GM03348 (cell line): ENCODE measurements at places on chromosomes 11 and 22.

- no peak for DNase-seq
Measured at GRCh38 chr11:64762674-64763525, 3.1 kb upstream of the PYGM start.

DNA sequence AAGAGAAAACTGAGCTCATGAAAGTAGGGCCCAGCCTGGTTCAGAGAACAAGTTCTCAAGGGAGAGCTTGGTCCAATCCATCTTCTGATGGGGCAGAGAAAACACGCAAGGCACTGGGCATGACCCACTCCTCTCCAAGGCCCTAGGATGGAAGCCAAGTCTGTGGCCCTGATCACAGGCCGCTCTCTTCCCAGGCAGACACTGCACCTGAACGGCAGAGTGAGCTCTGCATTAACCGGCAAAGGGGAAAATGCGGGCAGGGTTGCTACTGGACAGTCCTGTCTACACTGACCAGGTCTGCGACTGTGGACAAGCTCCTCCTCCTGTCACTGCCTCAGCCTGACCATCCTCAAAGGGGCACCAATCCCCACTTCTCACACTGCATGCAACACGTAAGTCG, 49.3 kb downstream of the SGSM3 start:
- no peak for DNase-seq

- no peak for DNase-seq
Measured at GRCh38 chr22:36900225-36900624, 13.2 kb upstream of the CSF2RB start.

GRCh38 chr22:49905465-49905864, 12.8 kb downstream of the ALG12 start:
- DNase-seq, result no peak

- no peak for DNase-seq
Measured at GRCh38 chr11:82305123-82305522, 428.5 kb downstream of the FAM181B start.

- no peak for DNase-seq
Measured at GRCh38 chr11:19861171-19861570, 148.5 kb downstream of the NAV2 start.

GRCh38 chr11:122883646-122883979, 1.1 kb downstream of the JHY start:
- DNase-seq, result peak; percentile 83

GRCh38 chr11:83023410-83023809, 48.3 kb downstream of the RAB30 start:
- no peak for DNase-seq

- no peak for DNase-seq
Measured at GRCh38 chr11:19713196-19714021, 772 bp downstream of the NAV2 start.

- DNase-seq, result no peak
Measured at GRCh38 chr11:8867035-8867434, 44.0 kb upstream of the AKIP1 start.

- DNase-seq, result peak; percentile 64
Measured at GRCh38 chr22:32926600-32926999, 125.1 kb downstream of the TIMP3 start.

- no peak for DNase-seq
Measured at GRCh38 chr11:65968600-65969482, 7.3 kb downstream of the SART1 start.

DNA sequence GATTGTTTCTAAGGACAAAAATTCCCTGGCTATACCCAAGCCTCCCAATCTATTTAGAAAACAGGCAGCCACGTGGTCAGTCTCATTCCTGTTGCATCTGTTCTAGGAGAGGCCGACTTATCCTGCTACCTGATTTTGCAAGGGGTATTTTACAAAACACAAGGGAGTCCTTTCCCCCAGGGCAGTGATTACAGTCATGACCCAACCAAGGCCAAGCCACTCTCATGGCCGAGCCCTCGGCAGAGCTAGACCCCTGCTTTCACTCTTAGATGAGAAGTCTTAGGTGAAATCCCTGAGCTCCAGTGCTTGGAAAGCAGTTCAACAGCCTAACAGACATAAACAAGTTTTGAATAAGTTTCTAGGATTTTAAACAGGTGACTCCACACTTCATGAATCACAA, 89.0 kb upstream of the PITPNB start:
- no peak for DNase-seq

- DNase-seq, result no peak
Measured at GRCh38 chr11:75768909-75769771, 562 bp downstream of the DGAT2 start.

GRCh38 chr11:12556788-12557384, 117.3 kb upstream of the TEAD1 start:
- DNase-seq, result peak; percentile 85

GRCh38 chr11:9757809-9758636, 94.1 kb downstream of the SWAP70 start:
- DNase-seq, result peak; percentile 97

GRCh38 chr22:30931541-30932300, 36.9 kb downstream of the MORC2 start:
- no peak for DNase-seq
